ENCODE measurements at places on chromosomes 16 and 17. TPM values are rescaled to one million over a fixed set of nuclear protein-coding genes. Genes with fewer than 3 reads are reported as not detected.

The WFDC1 gene
- polyA plus RNA-seq: 67.2 TPM

The CD79B gene
- polyA plus RNA-seq: 7.2 TPM

The ABI3 gene
- 11.7 TPM for polyA plus RNA-seq

The PDIA2 gene
- 0.19 TPM for polyA plus RNA-seq

The PRRT2 gene
- polyA plus RNA-seq: 8.2 TPM

The WWP2 gene
- polyA plus RNA-seq: 20.4 TPM

The OR1A1 gene
- polyA plus RNA-seq: not detected

The NPIPB6 gene
- 0.81 TPM for polyA plus RNA-seq

- DNase-seq: no peak
These were observed 43.5 kb downstream of the GRB2 start for GRCh38 chr17:75361996-75362395.

GRCh38 chr17:66704858-66705520, 129.9 kb upstream of the CACNG5 start:
- no peak for DNase-seq

GRCh38 chr17:74803971-74804370, 27.8 kb upstream of the NAT9 start:
- DNase-seq: no peak

- no peak for DNase-seq
These were observed 452 bp upstream of the E2F4 start for GRCh38 chr16:67191411-67191994.

- no peak for DNase-seq
These were observed 20.7 kb upstream of the SIAH1 start for GRCh38 chr16:48405907-48406306.

- no peak for DNase-seq
These were observed 46.8 kb downstream of the BRIP1 start for GRCh38 chr17:61816538-61816937.

DNA sequence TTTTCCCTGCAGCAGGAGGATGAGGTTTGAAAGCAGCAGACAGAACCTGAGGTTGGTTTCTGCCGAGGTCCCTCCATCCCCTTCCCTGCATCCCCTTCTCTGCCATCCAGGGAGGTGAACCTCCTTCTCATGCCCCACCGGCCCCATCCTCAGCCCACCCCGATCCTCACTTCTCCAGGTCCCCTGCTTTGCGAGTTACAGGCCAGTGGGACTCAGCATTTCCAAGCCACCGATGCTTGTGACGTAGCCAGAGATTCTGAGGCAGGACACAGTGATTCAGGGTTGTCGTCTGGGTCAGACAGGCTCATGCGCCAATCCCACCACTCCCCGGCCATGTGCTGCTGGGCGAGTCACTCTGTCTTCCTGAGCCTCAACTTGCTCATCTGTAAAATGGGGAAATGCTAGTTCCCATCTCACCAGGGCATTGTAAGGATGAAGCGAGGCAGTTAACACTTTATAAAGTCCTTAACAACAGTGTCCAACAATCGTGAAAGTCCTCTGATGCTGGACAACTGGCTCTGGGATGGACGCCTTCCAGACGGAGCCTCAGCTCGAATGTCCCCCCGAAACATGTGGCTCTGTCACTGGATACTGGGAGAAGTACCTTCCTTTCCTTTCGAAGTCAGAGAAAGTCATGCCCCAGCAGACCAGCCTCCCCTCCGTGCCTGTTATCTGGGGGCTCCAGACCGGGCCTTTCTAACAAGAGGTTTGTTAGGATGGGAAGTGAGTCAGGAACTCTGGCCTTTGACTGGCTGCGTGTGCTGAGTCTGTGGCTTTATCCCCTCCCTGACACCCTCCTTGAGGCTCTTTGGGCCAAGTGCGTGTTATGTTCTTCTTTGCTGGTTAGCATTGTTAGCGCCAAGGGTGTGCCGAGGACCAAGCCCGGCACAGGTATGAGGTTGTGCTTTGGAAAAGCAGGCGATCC, 21.9 kb downstream of the SEC14L5 start:
- DNase-seq: no peak

DNA sequence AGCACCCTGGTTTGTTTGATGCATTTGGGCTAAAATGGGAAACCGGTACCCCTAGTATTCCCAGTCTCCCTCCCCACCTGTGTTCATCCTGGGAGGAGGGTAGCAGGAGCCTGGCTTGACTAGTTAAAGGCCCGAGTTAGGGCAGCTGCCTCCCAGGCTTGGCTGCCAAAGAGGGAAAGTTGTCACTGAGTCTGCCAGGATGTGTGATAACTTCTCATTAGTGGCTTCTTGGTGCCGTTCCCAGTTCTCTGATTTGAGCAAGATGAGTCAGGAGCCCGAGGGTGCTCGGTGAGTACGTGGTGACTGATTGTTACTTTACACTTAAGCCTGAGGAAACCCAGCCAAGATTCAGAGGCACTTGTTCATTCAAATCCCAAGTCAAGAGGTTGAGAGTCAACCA, 2.5 kb downstream of the KRT32 start:
- no peak for DNase-seq

DNA sequence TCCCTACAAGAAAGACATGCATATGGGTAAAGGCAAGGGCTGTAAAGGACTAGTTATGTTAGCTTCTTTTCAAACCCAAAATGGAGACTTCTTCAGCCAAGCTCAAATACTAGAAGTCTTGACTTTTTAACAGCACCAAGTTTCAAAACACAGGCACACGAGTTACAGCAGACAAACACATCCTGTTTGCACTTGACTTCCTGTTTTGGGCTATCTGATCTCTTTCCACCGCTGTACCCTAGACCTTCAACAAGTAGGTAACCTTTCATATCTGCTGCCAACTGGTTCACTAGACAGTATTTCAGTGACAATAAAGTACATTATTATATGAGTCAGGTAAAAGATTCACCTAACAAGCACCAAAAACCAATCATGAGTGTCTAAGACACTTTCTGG, 12.3 kb downstream of the RFFL start:
- DNase-seq: no peak

DNA sequence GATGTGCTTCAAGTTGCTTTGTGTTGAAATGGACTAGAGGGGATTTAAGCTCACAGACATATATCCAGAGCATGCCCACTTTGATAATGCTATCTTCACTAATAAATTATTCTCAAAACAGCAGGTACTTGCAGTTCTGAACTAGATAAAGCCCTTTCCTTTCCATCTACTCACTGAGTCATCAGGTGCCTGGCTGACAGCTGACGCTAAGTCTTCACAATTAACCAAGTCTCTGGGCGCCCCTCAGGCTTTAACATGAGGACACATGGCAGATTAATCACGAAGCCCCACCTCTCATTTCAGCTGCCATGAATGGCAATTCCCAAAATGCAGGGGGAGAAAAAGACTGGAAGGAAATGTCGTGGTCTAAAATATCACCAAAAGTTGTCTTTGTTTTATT, 29.5 kb upstream of the CRISPLD2 start:
- DNase-seq: no peak

- DNase-seq: no peak
These were observed 12.3 kb downstream of the CACNG4 start for GRCh38 chr17:66976781-66977201.

DNA sequence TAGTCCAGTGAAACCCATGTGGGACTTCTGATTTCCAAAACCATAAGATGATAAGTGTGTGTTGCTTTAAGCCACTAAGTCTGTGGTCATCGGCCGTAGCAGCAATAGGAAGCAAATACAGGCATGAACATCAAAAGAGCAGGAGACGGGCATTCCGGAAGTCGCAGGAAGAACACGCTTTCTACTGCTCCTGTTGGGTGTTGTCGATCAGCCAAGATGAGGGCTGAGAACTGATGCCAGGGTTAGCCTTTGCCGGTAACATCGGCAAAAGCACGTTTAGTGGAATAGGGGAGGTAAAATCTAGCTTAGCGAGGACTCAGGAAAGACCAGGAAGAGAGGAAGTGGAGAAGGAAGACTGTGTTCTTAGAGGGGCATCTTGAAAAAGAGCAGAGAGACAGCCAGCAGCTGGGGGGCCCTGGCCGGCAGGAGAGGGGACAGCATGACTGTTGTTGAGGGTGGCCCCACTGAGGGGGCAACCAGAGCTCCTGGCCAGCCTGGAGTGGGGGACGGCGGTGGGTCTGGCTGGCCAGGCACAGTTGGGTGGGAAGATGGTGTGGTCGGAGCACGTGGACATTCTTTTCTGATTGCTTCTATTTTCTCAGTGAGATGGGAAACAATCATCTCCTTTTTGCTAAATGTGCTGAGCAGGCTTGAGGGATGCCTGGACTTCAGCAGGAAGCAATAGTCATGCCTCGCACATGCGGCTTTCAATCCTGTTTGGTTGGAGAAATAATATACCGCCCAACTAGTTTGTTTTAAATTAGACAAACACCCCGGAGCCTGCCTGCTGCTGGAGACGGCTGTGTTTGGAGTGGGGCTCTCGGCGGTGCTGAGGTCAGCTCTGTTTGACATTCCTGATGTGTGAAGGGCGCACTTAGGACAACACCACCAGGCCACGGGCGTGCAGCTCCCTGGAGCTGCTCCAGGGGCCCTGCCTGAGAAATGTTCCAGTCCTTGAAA, 109.9 kb downstream of the METRNL start:
- DNase-seq: no peak

DNA sequence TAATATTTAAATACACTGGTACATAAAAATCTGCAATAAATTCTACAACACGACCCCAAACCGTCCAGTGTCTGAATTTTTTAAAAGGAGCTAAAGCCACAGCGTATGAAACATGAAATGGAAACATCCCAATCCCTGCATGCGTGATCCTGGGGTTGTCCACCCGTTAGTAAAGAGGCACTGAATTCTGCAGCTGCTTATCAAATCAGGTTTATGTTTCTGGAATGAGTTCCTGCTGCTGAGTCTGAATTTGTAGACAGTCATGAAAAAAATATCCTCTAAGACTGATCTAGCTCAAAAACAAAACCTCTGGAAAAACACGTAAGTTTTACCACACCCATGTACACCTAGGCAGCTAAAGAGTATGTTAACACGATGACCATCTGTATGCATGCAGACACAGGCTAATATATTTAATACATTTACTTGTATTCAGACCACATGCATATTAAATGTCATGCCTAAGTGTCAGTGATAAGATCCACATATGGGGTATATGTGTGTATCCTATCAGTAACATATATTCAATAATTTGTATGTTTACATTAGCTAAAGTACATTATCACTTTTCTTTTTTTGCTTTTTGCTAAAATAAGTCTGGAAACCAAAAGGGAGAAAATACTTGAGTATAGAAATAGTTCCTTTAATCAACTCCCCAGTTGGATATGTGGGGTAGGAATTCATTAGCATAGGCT, 420.5 kb upstream of the PSMD7 start:
- no peak for DNase-seq

DNA sequence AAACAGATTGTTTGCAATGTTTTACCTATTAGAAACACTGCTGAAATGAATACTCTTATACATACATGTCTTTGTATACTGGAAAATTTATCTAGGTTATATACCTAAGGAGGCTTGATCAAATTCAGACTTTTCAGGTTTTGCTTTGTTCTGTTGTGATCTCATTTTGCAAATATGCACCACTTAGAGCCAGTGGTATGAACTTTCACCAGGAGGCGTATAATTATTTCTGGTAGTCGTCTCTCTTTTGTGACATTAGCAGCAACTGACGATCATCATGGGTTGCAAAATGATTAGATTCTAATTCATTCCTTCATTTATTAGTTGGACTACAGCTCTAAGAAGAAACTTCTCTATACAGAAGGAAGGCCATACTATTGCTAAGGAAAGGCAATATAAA, 26.9 kb downstream of the AP1G1 start:
- no peak for DNase-seq

GRCh38 chr16:66926961-66927436, 1.7 kb upstream of the RRAD start:
- no peak for DNase-seq

- DNase-seq: no peak
These were observed 16.7 kb downstream of the C16orf54 start for GRCh38 chr16:29729116-29729521.

GRCh38 chr17:19331543-19332245, 30.8 kb downstream of the B9D1 start:
- DNase-seq: no peak

DNA sequence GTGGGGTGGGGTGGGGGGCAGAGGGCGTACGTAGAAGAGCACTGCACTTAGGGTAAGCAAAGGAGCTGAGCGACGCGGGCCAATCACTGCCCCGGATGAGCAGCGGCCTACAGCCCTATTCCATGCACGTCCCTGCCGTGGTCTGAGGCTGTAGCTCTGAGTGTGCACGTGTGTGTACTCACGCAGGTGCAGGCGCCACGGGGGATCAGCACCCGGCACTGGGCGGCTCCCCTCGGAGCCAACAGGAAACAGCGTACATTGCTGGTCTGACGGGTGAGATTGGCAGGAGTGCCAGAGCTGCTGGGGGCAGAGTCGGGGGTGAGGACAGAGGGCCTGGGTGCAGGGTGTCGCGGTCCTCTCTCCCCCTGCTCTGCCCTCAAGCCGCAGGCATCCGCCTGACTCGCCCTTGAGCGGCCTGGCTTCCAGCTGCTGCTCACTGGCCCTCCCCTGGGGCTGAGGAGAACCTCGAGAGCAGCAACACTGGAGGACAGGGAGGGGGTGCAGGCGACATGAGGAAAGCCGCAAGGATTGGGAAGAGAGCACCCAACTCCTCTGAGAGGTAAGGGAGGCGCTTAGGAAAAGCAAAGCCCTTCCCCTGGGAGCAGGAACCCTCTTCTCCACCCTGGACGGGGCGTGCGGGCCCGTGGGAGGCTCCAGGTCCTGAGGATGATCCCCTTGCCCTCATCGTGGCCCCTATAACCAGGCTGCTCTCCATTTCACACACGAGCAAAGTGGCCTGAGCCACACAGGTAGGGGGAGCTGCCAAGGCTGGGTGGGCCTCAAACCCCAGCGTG, 57.8 kb downstream of the ENGASE start:
- no peak for DNase-seq

DNA sequence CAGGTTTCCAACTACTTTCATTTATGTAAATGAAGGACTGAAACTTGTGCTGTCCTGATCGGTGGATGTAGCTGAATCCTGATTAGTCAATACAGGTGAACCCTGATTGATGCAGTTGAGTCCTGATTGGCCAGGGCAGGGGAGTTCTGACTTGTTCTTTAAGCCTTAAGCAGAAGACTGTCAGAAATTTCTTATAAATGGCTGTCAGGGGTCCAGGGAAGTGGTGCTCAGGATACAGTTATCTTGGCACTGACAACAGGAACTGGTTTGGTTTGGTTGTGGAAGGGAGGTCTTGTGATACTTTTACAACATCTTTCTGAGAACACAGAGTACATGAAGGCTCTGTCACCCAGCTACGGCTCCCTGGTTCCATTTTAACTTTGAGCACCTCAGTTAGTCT, 132.1 kb downstream of the KCNJ12 start:
- DNase-seq: no peak

DNA sequence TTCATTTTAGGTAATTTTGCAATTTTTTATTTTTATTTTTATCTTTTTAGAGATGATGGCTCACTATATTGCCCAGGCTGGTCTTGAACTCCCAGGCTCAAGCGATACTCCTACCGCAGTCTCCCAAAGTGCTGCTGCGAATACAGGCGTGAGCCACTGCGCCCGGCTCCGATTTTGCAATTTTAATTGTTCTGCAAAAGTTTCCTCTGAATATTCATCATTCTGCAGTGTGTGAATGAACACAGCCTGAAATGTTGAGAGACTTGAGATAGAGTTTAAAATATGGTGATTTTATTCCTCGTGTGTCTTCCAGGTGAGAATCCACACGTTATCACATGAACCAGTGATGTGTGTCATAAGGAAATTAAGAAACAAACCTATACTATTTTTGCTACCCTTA, 75.8 kb downstream of the KCNJ12 start:
- DNase-seq: no peak

GRCh38 chr17:44568945-44569858, 11.9 kb downstream of the FZD2 start:
- no peak for DNase-seq

- no peak for DNase-seq
These were observed 77.2 kb downstream of the AATF start for GRCh38 chr17:37025847-37026530.

Measured in urinary bladder (tissue), 4 donors.